NCI-H1048 (cell line): ENCODE measurements at places on chromosomes 11 and 22.
A peak's percentile ranks its signal among the peaks of the same experiment; 100 is the strongest.

GRCh38 chr11:19828382-19829108 is 115.9 kb downstream of the NAV2 start:
- DNase-seq, result no peak

- no peak for DNase-seq
Measured at GRCh38 chr22:38315823-38316363, 1.3 kb downstream of the CSNK1E start.

GRCh38 chr11:73126804-73127480 is 15.2 kb downstream of the FCHSD2 start:
- DNase-seq, result no peak

GRCh38 chr11:10329935-10330334 is 25.1 kb downstream of the ADM start:
- no peak for DNase-seq

GRCh38 chr22:50086526-50086925 is 1.3 kb upstream of the MLC1 start:
- DNase-seq, result no peak

- peak; percentile 17 for DNase-seq
Measured at GRCh38 chr11:32052215-32052614, 38.7 kb upstream of the RCN1 start.

- DNase-seq, result no peak
Measured at GRCh38 chr11:120399307-120399706, 63.1 kb downstream of the ARHGEF12 start.

- no peak for DNase-seq
Measured at GRCh38 chr22:50699001-50699755, 26.6 kb downstream of the SHANK3 start.

- DNase-seq, result no peak
Measured at GRCh38 chr11:44351898-44352498, 42.1 kb upstream of the ALX4 start.

- no peak for DNase-seq
Measured at GRCh38 chr11:72685560-72686480, 11.6 kb upstream of the PDE2A start.

DNA sequence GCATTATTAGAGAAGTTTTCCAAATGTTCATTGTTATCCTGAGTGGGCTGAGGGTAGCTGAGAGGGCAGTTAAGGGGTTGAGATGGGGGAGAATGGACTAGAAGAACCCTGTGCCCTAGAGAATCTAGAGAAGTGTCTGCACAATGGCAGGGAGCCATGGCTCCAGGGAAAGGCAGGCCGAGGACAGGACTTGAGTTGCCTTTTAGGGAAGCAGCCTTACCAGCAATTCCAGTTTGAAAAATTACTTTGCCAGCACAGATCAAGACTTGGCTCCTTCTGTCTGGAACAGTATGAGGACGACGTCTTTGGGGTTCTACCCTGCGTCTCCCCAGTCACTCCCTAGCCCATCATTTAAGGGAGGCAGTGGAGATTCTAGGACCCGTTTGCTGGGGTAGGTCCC is 25.7 kb upstream of the MICAL3 start:
- no peak for DNase-seq

DNA sequence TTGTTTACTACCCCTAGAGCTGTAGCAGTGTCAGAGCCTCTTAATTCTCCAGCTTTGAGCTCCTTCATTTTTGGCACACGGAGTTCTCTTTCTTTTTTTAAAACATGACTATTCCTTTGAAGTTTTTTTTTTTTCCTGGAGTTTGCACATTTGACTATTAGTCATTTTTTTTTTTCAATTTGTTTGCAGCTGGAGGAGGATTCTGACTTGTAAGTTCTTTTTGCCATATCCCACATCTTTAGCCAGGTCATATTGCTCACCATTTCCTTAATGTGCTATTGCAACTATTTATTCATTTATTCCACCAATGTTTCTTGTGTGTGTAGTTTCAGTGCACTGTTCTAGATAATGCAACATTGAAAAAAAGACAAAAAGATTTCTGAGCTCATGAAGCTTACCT is 166.3 kb upstream of the ARHGAP20 start:
- no peak for DNase-seq

DNA sequence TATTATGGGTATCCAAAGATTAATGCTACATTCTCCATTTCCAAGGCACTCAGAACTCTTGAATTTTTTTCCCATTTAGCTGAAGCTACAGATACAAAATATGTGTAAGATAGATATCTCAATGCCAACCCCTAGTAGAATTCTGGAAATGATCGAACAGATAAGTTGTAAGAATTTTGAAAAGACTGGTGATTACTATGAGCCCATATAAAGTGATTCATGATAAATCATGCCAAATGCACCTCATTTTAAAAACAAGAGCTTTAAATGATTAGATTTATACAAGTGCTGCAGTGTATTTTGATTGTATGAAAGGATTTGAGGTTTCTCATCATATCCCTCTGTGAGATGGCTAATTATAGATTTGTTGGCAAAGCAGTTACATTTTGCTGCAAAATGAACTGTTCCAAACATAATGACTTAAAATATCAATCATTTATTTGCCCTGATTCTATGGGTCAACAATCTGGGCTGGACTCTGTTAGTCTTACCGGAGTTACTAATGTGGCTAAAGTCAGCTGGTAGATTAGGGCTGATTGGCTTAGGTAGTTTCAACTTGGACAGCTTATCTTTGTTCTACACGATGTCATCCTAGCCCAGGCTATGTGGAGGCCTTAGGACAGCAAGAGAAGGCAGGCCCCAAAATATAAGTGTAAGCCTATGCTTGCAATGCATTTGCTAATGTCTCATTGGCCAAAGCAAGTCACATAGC is 3.4 kb downstream of the OR10V1 start:
- no peak for DNase-seq
